ENCODE measurements at places on chromosomes 11 and 22.
A peak's percentile ranks its signal among the peaks of the same experiment; 100 is the strongest.

- DNase-seq, result no peak
Measured at GRCh38 chr11:126257764-126258163, 10.9 kb downstream of the SRPRA start.

GRCh38 chr11:40227730-40228129 is 1231.7 kb downstream of the LRRC4C start:
- no peak for DNase-seq

DNA sequence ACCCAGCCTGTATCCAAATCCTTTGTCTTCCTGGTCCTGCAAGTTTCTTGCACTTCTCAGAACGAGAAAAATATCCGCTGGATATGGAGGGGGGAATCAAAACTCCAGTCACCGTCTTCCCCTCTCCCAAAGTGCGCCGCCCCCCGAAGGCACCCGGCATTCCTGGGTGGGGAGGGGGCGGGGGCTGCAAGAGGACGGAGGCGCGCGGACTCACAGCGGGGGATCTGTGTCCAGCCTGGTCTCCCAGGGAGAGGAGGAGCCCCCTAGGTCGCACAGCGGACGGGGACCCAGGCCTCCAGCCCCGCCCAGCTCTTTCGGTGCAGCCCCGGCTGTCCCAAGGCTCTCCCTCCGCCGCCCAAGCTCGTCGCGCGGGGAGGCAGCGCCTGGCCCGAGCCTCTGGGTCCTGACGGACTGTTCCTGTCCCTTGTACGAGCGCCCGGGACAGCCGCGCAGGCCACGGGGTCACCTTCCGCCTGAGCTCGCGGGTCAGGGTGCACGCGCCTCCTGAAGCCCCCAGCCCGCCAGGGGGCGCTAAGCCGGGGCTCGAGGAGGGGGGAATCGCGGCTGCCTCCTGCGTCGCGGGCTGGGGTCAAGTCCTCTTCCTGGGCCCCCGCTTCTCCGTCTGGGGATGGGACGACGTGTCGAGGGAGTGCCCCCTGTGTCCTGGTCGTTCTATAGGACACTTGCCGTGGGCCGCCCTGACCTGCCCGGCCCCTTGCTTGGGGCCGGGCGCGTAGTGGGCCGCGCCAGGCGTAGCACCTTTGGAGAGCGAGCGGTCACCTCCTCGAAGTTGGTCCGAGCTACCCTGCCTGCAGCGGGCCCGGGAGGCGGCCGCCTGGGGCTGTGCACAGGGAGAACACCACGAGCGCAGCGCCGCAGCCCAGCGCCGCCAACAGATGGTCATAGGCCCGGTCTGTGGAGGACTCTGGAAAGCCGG is 2.4 kb upstream of the WNT11 start:
- DNase-seq, result peak; percentile 90

DNA sequence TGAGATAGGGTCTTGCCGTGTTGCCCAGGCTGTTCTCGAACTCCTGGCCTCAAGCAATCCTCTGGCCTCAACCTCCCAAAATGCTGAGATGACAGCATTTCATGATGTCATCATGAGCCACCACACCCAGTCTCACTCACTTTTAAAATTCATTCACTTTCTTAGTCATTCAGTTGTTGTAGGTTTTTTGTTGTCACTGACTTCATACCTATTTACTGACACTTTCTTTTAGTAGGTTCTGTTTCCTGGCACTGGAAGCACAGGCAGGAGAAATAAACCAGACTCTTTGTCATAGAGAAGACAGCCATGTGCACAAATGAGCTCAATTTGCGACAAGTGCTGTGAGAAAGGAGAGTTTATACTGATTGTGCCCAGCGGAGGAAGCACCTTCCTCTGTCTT is 10.5 kb downstream of the ART5 start:
- no peak for DNase-seq

- peak; percentile 5 for DNase-seq
Measured at GRCh38 chr11:9943386-9944110, 279.7 kb downstream of the SWAP70 start.

GRCh38 chr22:31474743-31475142 is 14.9 kb downstream of the EIF4ENIF1 start:
- DNase-seq, result no peak

DNA sequence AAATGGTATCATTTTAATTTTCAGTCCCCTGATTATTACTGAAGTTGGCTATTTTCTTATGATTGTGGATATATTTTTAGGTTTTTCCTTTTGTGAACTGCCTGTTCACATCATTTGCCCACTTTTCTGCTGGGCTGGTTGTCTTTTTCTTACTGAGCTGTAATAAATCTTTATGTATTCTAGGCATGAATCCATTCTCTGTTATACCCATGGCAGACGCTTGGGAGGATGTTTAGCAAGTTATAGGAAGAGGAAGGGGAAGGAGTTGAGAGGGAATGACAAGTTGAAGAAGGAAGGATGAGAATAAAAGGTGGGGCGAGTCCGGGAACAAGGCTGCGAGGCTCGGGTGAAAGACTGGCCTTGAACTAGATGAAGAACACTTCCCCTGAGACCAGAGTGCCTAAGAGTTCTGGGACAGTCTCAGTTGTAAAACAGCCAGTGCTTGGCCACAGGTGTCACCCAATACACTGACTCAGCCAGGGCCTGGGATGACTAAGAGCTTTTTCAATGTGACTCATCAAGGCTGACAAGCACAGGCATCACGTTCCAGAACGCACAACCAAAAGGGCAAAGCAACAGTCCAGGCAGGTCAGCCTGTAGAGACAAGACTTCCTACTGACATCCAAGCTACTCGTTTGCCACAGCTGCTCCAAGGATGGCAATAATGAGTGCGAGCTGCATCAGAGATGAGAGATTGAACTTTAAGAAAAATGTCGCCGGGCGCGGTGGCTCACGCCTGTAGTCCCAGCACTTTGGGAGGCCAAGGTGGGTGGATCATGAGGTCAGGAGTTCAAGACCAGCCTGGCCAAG is 35.2 kb downstream of the LRFN4 start:
- DNase-seq, result no peak

DNA sequence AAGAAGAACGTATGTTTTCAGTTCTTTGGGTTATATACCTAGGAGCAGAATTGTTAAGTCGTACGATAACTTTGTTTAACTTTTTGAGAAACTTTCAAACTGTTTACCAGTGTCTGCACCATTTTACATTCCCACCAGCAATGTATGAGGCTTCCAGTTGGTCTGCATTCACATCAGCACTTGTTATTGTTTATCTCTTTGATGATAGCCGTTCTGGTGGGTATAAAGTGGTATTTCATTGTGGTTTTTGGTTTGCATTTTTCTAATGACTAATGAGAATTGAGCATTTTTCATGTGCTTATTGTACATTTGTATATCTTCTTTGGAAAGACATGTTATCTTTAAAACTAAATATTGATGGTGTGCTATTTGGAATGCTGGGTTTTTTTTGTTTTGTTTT is 59.8 kb downstream of the KDM2A start:
- no peak for DNase-seq

GRCh38 chr11:8773916-8774539 is 91.4 kb downstream of the RPL27A start:
- DNase-seq, result no peak

- DNase-seq, result no peak
Measured at GRCh38 chr11:10473371-10473770, 18.3 kb downstream of the AMPD3 start.

DNA sequence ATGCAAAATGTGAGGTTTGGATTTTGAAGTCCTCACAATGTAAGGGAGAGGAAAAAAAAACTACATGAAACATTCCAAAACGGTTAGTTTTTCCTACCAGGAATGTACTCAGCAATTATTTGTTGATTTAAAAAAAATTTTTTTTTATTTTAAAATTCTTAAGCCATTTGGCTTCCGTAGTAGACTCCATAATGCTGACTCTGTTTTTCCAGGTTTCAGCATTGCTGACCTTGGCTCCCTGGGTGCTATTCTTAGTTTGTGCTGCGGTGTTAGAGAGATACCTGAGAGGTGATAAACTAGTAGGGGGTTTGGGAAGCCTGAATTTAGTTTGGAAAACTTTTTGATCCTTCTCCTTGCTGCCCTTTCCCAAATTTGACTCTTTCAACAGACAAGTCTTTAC is 10.6 kb downstream of the STT3A start:
- DNase-seq, result no peak

- DNase-seq, result no peak
Measured at GRCh38 chr11:126114486-126115126, 51.9 kb upstream of the CDON start.

DNA sequence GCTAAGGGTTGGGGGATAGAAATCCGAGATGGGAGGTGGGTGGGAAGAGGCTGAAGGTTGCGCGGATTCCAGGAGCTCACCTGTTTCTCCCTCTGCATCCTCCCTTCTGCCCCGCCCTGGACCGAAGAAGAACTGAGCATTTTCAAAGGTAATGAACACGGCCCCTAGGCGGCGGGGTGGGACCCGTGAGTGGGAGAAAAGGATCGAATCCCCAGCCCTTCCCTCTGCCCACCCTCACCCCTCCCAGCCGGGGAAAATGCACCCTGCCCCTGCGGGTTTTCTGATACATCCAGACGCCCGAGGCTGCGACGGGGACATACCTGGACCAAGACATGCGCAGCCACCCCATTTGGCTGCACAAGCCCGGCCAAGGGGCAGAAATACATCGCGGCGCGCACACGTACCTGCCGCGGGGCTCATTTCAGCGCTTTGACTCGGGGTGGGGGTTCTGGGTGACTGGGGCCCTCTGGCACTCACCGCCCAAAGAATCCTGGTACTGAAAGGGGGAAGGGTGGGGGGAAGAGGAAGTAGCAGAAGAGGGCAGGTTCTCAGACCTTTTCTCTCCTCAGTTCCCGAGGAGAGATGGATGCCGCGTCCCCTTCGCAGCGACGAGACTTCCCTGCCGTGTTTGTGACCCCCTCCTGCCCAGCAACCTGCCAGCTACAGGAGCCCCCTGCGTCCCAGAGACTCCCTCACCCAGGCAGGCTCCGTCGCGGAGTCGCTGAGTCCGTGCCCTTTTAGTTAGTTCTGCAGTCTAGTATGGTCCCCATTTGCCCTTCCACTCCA is 6.0 kb downstream of the VSIG2 start:
- no peak for DNase-seq

GRCh38 chr22:19957445-19957844 is 15.8 kb upstream of the TXNRD2 start:
- no peak for DNase-seq

GRCh38 chr11:119627286-119627685 is 101.7 kb downstream of the NECTIN1 start:
- no peak for DNase-seq

DNA sequence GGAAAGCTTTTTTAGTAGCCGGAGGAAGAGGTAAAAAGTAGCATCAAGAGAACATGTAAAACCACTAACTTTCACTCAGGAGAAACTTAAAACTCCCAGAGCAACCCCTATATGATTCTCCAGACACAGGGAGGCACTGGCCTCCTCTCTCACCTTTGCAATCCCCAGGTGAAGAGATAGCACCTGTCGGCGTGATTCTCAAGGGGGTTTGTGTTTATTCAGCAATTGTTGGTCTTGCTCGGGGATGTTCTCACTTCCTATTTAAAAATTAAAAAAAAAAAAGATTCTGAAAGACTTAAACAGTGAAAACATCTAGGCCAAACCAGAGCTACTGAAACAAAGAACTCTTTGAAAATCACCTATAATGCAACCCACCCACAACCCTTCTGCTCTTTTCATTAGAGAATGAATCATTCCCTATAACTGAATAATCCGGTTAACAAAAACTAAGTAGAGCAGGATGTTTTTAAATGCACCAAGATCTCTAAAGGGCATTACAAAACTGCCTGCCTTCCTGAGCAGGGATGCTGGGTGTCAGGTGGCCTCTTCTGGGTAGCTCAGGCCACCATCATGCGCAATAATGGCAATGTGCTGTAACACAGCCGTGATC is 24.9 kb downstream of the DHCR7 start:
- no peak for DNase-seq

- DNase-seq, result no peak
Measured at GRCh38 chr22:23233084-23233531, 52.8 kb downstream of the BCR start.

DNA sequence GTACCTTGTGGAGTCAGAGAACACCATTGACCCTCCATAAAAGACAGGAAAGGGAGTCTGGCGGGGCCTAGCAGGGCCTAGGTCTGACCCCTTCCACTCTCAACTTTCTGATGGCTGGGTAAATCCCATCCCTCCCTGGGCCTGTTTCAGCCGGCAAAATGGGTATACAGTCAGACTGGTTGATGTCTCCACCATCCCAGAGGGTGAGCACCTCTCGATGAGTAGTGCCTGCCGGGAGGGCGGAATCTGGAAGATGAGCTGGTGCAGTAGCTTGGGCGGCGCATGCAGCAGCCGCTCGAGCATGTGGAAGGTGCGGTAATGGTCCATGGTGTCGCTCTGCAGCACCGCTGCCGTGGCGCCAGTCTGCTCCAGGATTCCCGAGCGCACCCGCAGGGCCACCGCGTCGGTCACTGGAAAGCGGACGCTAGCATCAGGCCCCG is 528 bp downstream of the FIBP start:
- DNase-seq, result no peak

GRCh38 chr11:67780056-67780455 is 105.6 kb upstream of the ALDH3B2 start:
- no peak for DNase-seq

DNA sequence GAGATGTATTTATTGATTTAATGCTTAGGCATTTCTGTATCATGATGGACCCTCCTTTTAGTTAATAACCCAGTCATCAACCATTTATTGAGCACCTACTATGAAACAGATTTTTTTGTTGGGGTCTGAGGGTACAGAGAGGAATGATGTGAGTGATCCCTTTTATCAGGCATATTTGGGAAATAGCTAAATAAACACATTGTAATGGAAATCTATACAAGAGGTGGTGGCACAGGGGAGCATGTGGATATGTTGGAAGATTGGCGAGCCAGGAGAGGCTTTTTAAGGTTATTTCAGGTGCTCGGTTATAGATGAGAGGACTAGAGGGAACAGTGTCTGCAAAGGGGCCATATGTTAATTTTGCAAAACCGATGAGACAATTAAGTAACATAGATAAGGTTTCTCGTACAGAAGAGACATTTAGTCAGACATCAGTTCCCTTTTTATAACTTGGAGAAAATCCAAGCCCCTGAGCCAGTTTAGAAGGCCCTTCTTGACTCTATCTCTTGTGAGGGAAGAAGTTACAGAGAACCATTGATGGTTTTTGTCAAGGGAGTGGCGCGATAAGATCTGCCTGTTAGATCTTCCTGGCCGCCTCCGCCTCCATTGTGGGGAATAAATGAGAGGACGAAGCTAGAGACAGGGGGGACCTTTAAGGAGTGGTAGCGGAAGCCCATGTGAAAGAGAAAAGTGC is 2.0 kb downstream of the ATXN10 start:
- no peak for DNase-seq

DNA sequence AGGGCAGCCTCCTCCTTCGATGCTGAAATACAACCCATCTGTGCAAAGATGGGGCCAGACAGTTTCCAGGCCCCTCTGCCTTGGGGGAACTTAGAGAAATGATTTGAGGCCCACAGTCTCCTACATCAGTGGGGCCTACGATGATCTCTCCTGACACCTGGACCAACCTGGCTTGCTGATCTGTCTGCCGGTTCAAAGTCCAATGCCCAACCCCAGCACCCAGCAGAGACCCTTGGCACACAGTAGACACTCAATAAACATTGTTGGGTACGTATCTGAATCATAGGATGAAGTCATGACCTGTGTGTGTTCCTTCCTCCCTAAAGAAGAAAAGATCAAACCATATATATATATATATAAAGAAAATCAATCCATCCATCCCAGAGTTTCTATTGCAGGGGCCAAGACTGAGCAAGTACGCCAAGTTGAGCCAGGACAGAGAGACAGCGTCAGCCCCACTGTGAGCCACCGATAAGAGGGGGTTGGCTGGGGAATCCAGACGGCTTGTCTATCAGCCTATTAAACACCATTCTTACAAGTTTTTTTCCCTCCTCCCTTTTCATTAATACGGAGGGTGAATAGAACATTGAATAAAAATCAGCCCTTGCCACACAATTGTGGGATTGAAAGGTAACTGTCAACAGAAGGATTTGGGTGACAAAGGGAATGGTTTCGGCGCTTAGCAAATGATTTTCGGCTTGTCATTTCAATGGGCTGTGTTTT is 244.1 kb downstream of the MN1 start:
- DNase-seq, result no peak

Data from eye (tissue), 1 donor.